Activated CD4-positive, alpha-beta T cell treated with anti-CD3 and anti-CD28 coated beads for 1 hour (primary cell): ENCODE measurements at places on chromosomes 2 and 18.

GRCh38 chr2:238425505-238425978 lies 1.2 kb upstream of the ASB1 start:
- no peak for DNase-seq

DNA sequence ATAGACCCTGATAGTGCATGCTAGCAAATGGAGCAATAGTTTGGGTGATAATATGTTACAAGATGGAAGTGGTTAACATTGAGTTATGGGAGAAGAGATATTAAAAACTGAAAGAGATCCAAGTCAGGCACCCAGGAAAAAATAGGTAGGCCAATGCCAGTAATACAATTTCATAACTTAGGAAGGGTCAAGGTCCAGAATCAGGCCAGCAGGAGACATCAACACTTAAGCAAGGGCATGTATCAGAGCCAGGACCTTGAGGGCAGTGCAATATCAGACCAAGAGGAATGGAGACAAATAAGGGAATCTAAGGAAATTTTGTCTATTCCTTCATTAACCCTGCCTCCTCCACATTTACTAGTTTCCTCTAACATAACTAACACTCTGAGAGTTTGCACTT lies 124.1 kb upstream of the NYAP2 start:
- DNase-seq: no peak

- no peak for DNase-seq
Observed at GRCh38 chr2:222319586-222320435, 21.0 kb upstream of the PAX3 start.

DNA sequence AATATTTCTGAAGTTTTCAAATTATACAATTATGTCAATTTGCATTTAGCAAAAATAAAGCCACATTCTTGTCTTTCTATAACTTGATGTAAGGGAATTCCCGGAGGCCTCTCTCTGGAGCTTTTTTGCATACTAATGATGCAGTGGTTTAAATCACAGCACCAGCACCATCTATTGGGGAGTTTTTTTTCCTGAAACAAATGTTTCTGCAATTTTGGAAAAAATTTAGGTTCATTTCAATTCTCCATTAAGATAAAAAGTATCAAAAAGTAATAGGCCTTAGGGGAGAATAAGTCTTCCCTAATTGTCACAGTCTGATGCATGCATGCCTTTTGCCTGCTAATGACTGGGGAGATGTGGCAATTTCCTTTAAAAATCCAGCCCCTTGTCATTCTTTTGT lies 13.5 kb downstream of the CBLN2 start:
- no peak for DNase-seq

- DNase-seq: no peak
Observed at GRCh38 chr2:226679389-226680065, 120.1 kb downstream of the IRS1 start.

GRCh38 chr2:234905547-234906265 lies 46.1 kb upstream of the SH3BP4 start:
- no peak for DNase-seq

DNA sequence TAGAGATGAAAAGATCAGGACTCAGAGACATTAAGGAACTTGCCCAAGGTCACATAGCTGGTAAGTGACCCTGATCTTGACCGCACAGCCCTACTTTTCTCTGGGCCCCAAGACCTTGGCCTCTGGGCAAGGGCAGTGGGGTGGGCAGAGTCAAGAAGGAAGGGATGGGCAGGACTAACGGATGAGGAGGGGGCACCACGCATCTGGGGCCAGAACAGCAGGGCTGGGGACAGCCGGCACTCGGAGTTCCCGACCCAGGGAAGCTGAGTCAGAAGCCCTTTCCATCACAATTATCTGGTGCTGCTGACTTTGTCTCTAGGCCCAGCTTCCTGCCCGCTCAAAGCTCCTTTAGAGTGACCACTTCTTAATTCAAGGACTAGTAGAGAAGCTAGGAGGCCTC lies 14.4 kb downstream of the CFAP65 start:
- no peak for DNase-seq

DNA sequence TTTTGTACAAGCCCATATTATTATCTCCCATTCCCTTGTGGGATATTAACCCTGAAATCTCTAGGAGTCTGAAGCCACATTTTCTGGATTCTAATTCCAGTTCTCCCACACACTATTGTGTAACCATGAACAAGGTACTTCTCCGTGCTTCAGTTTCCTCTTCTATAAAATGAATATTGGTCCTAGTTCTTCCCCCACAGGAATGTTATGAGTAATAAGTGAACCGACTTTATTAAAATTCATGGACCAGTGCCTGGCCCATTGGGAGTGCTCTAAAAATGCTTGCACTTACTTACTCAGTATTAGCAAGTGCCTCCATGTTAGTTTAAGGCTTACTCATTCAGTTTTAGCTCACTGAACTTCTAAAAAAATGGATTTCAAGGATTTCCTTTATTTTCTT lies 1.4 kb upstream of the ACMSD start:
- DNase-seq: no peak

DNA sequence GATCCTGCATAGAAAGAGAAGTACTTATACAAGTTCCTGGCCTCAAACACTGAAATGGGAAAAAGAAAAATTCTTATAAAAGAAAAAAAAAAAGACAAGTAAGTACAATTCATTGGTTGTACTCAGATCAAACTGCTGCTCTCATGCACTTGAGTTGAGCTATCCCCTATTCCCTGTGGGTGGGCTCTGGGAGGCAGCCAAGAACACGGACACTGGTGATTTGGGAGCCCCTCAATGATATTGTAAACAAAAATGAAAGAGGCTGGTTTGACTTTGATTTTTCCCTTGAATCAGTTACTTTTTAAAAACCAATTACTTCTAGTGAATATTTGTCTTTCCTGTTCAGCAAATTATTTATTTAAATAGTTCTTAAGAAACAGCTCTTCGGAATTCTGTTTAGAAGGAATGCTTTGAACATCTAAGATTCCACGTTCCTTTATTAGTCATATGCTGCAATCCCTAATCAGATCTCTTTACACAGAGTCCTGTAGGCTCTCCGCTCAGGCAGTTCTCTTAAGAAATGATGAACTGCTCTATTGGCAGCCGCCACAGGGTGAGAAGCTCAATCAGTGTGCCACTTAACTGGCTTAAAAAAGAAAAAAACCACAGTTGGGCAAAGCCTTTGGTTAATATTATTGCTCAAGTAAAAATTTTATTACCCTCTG lies 225.1 kb downstream of the TMEM182 start:
- DNase-seq: no peak

- no peak for DNase-seq
Observed at GRCh38 chr2:79910643-79911042, 393.9 kb downstream of the LRRTM1 start.

- DNase-seq: no peak
Observed at GRCh38 chr2:238285653-238286082, 2.7 kb downstream of the PER2 start.

- no peak for DNase-seq
Observed at GRCh38 chr2:86185517-86186212, 9.6 kb downstream of the IMMT start.

DNA sequence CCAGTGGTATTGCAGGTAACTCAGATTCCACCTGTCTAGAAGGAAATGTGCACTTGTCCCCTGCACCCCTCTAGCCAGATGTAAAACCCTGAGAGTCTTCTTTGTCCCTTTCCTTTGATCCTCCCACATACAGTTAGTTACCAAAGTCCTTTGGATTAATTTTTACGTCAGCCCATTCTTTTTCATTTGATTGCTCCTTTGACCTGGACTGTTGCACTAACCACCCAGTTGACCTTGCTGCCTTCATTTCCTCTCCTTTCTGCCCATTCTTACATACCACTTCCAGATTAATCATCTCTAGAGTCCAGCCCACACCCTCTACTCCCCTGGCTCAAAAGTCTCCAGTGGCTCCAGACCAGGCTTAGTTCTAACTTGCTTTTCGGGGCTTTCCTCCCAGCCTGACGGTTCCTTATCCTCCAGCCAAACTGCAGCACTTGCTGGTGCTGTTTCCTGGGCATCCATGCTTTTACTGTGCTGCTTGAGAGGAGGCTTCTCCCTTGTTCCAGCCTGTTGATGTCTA lies 99.3 kb downstream of the SPTBN1 start:
- no peak for DNase-seq

DNA sequence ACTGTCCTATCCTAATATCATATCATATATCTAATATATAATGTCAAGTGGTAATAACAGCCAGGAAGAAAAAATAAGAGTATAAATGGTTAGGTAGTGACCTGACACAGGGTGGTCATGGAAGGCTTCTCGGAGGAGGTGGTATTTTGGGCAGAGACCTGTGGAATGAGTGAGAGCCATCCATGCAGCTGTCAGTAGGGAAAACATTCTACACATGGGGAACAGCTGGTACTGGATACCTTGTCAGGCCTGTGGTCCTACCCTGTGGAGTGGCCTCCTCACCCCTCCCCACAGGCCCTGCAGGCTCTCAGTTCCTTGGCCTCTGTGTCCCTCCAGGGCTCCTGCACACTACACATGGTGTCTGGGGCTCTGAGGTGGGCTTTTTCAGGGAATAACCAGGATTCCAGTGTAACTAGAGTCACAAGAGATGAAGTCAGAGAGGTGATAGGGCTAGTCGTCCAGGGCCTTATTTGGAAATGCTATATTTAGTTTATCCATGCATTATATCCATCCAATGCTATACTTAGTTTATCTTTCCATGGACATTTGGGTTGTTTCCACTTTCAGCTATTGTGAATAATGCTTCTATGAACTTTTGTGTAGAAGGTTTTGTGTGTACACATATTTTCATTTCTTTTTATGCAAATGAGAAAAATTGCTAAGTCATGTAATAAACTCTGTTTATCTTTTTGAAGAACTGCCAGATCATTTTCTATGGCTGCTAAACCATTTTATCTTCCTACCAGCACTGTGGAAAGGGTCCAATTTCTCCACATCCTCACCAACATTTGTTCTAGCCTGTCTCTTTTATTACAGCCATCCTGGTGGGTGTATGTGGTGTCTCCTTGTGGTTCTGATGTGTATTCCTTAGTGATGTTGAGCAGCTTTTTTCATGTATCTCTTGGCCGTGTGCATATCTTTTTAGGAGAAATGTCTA lies 75.6 kb downstream of the TPGS2 start:
- no peak for DNase-seq

GRCh38 chr2:241314226-241315092 lies 1.0 kb downstream of the HDLBP start:
- DNase-seq: no peak

- DNase-seq: no peak
Observed at GRCh38 chr2:48454504-48454903, 75.5 kb upstream of the STON1 start.

GRCh38 chr2:46008091-46008870 lies 288.9 kb upstream of the EPAS1 start:
- DNase-seq: no peak

- DNase-seq: no peak
Observed at GRCh38 chr2:27520316-27520715, 23.7 kb downstream of the GCKR start.

DNA sequence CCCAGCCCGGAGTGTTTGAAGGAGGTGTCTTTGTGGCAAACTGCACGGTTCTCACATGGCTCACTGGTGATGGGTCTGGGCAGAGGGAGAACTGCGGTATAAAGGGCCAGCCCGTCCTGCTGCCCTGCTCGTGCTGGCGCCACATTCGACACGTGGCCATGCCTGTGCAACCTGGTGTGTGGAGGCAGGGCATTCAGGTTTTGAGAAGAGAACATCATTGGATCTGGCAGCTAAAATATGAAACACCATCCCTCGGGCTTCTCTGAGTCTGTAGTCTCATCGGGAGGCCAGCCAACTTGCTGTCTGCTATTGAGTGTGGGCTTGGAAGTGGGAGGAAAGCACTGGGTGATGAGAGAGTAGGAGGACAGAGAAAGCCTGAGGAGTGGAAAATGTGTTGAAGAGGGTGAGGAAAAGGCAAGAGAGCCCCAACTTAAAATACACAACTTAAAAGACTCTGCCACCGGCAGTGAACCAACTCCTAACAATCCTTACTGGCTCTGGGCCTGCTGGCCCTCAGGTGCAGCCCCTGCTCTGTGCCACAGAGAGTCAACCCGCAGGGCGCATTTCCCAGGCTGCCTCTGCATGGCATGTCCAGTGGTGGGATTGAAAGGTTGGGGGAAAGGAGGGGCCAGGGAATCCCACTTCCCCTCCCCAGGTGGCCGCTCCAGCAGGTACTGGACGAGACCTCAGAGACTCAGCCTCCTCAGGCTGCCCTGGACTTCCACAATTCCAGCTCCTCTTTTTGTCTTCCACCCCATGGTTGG lies 112.7 kb upstream of the DLX2 start:
- DNase-seq: no peak

- no peak for DNase-seq
Observed at GRCh38 chr2:58042486-58042970, 4.1 kb upstream of the VRK2 start.

DNA sequence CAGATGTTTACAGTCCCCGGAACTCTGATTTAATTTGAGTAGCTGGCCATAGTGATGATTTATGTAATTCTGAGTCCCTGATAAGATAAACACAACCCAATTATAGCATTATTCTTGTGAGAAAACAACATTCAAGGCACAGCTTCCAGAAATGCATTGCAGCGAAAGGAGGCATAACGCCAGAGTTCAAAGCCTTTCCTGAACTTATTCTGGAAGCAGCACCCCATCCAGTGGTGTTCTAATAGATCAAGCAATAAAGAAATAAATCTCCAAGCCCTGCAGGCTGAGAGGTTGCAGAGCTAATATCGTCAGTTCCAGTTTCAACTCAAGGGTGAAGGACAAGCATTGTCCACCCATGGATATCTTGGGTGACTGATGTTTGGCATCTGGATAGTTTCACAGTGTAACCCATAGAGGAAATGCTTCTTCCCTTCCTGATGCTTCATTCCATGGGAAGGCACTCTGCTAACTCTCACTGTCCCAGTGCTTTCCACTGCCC lies 18.8 kb downstream of the CDH2 start:
- DNase-seq: no peak

- no peak for DNase-seq
Observed at GRCh38 chr18:71079606-71080005, 790.8 kb downstream of the SOCS6 start.

GRCh38 chr18:3654442-3655253 lies 204.7 kb downstream of the TGIF1 start:
- no peak for DNase-seq

DNA sequence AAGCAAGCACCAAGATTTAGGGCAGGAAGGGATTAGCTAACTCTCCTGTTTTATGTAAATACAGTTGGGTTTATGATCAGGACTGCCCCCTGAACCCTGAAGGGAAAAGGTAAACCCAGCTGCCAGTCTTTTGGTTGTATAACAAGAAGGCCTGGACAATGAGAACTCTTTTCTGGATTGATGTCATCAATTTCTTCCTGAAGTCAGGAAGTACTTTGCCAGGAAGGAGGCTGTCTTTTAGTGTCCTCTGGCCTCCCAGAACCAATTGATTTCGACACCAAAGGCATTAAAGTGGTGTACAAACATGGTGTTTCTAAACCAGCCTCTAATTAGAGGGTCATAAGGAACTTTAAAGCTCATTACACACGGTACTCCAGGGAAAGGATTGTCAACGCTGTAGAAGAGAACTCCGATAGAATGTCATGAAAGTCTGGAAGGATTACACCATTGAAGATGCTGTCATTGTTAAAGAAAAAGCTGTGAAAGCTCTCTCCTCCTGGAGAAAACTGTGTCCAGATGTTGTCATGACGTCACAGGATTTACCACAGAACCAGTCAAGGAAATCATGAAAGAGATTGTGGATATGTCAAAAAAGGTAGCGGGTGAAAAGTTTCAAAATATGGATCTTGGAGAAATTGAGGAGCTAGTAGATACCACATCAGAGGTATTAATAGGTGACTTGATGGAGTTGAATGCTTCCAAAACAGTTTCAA lies 78.8 kb downstream of the ANKRD12 start:
- DNase-seq: no peak

GRCh38 chr2:3193443-3194330 lies 183.9 kb downstream of the EIPR1 start:
- DNase-seq: no peak

GRCh38 chr18:26307161-26307773 lies 81.0 kb downstream of the TAF4B start:
- no peak for DNase-seq

GRCh38 chr2:29509397-29509796 lies 394.2 kb downstream of the CLIP4 start:
- DNase-seq: no peak
